Glutamatergic neuron (in vitro differentiated cells): ENCODE measurements at places on chromosomes 11 and 22.

DNA sequence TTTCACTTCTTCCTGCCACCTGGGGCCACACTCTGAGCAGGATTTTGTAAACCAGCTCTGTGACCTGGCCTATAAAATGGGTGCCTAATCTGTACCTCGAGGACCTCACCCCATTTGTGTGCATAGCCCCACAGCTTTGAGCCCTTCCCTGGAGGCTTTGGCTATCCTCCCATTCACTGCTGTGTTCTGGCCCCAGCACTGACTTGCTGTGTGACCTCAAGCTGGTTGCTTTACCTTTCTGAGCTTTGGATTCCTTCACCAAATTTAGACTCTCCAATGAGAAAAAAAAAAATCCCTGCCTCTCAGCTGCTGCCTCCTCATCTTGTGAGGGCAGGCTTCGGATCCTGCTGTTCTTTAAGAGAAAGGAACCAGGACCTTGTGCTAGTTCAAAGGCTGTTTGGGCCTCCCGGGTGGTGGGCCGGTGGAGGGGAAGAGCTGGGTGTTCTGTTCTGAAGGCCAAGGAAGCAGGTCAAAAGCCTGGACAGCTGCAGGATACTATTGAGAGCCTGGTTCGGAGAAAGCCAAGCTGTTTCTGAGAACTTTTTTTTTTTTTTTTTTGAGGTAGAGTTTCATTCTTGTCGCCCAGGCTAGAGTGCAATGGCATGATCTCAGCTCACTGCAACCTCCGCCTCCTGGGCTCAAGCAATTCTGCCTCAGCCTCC is 1.1 kb upstream of the PYGM start:
- no peak for DNase-seq

DNA sequence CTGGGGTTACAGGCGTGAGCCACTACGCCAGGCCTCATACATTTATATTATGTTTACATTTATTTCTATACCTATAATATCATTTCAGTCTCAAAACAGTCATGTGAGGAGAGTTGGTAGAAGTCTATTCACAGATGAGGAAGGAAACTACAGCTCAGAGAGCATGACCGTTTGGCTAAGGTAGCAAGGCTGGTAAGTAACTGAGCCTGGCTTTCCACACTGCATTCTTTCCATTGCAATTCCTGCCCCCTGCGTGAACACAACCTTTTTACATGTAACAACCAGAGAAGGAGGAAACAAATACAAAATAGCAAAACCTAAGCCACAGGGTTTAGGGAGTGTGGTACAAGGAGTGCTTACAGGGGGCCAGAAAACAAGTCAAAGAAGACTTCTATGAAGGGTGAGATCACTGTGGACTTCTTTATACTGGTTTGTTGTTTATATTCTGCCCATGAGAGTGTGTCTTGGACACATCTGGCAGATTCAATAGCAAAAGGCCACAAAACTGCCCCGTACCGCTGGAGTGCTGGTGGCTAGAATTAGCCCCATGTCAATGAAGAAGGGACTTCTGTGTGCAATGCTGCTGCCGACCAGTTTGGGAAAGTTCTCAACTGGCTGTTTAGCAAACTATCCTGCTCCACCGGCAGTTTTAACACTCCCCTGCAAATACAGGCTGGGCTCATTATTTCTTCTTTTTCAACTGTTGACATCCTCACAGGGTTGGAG is 19.0 kb downstream of the MICAL3 start:
- no peak for DNase-seq

DNA sequence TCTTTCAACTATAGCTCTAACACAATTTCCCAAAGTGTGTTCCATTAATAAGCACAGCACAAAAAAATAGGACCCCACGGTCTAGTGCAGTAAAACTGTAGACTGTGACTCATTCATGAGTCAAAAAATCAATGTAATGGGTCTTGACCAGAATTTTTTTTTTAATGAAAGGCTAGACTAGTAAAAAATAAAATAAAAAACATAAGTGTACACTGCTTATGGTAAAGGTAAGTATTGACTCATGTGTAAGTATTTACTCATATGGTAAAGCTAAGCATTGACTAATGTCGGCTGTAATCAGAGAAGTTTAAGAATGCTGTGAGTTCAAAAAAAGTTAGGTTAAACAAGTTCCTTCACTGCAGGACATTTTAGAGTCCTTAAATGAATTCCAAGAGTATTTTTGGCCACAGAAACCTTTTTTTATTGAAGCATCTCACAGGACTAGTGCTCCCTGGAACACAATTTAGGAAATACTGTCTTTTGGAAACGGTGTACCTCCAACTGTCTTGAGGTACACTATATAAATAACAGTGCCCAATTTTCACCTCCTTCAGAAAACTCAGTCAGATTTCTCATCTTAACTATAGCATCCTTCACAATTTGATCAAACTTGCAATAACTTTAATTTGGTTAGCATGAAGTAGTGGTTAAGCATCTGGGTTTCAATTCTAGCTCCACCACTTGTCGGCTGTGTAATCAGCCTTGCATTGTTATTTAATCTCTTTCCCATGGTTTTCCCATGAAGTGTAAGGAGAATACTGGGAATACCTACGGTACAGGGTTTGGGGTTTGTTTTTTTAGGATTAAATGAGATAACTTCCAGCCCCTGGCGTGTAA is 2.1 kb downstream of the CCDC73 start:
- no peak for DNase-seq

DNA sequence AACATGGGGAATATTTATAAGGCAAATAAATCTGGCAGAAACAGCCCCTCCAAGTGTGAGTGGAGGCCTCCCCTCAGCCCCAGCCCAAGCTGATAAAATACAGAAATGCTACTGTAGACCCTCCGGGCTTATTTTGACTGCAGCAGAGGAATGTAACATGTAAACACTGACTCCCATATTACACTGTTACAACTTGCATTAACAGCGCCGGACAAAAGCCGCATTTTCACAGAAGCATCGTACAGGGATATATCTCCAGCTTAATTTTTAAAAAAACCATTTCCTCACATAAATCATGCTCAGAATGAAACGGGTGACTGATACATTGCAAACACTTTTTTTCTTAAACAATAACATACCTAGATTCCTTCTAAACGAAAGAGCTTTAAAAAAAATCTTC is 36.6 kb upstream of the COMT start:
- DNase-seq, result no peak

GRCh38 chr11:82012276-82012675 is 721.4 kb downstream of the FAM181B start:
- DNase-seq, result no peak

DNA sequence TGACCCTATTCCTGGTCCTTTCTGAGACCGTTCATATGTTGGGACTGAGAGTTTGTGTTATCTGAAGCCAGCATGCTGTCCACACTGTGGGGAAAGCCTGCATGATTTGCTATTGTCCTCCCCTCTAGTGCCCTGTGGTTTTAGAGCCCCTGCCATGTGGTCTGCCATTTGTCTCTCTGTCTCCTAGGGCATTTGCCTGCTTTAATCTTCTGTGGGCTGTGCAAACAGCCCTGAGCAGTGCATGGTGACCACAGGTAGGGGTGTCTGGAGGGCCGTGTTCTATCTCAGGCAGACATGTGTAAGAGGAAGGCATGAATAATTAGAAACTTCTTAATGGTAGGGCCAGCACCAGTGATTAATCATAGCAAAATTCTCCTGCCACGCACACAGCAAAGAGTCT is 23.0 kb downstream of the AMPD3 start:
- DNase-seq, result no peak

GRCh38 chr11:71086687-71087258 is 165.6 kb downstream of the SHANK2 start:
- peak; percentile 72 for DNase-seq

DNA sequence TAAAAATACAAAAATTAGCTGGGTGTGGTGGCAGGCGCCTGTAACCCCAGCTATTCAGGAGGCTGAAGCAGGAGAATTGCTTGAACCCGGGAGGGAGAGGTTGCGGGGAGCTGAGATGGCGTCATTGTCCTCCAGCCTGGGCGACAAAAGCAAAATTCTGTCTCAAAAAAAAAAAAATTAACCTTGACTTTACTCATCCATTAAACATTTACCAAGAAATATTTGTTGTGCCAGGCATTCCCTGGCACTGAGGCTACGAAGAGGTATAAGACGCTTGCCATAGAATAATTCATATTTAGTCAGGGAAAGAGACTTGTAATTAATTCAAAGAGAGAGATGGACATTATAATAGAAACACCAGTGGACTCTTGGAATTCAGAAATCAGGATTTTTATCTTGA is 13.2 kb upstream of the PAFAH1B2 start:
- no peak for DNase-seq

DNA sequence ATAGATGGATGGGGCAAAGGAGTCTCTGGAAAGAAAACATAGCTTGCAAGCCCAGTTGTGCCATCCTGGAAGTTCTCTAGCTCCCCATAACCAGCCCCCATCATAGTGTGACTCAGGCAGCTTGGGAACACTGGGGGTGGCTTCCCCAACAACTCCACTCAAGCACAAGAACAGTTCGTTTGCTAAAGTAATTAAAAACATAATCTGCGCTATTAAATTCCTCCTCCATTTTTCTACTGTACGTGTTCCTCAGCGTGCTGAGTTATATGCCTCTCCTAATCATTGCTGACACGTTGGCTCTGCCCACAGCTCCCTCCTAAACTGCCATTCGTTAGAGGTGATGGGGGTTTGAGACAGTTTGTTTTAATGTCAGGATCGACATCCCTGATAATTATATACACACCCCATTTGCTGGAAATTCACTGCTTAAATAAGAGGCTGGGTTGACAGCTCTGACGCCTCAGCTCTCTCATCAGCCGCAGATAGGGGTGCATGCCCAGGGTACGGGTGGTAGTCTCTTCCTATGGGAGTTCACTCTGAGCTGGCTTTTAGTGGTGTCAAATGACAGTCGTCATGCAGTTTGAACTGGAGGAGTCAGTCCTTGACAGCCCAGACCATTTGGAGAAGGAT is 59.5 kb upstream of the SEZ6L start:
- DNase-seq, result no peak

DNA sequence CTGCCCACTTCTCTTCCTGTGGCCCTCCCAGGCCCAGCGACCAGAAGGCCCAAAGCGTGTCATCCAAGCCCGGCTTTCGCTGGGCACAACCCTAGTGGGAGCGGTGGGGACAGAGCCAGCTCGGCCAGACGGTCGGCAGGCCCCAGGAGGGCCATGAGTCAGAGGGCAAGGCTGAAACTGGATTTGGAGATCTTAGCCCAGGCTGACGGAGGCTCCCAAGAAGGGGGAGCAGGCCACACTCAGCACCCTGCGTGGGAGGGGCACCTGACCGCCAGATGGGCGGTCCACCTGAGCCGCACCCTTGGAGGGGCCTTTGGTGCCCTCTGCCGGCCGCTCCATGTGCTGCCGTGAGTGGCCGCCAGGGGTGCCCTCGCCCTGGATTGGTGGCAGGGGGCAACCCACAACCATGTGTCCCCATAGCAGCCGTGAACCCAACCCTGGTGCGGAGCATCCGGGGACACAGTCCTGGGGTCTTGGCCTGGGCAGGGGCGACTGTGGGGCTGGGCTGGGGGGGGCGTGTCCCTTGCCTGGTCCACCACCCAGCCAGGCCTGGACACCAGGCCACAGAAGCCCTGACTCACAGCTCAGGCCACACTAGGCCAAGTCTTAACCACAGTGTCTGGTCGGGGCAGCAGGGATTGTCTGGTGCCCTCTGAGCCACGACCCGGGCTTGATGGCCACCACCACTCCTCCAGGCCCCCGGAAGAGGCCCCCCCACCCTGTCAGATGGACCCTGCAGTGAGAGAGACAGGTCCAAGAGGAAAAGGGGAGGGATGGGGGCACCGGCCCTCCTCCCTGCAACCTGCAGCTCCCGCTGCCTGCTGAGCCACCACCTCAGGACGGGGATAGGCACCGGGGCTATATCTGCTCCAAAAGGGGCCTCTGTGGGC is 19.2 kb upstream of the TALDO1 start:
- peak; percentile 83 for DNase-seq

DNA sequence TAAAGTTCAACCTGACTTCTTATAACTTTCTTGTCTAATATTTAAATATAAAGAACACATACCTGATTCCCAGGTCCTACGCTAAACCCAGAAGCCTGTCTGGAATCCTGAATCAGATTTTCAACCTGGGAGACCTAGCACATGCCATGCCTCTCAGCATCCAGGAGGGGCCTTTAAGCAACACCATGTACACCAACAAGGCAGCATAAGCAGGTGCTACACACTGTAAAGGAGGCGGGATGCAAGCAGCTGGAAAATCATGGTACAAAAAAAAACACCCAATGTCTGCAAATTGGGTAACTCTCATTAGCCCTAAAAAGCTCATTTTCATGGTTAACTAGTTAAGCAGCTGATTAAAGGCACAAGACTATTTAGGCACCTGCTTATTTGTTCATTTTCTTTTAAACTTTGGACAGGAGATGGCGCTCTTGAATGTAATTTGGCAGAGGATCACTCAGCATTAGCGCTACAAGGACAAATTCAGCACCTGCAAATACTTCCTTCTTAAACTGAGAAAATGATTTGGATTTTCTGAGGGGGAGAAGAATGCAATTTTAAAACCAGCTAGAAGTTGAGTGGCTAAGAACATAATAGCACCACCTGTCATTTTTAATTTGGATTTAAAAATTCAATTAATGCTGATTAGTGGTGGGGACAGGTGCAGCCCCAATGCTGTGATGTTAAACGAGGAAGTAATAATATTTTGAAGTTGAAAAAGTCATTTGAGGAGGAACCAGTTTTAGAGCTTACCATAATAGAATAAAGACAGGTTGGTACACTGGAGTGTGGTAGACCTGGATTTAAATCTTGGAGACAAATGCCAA is 104.0 kb downstream of the FAR1 start:
- DNase-seq, result no peak

- DNase-seq, result peak; percentile 71
Observed at GRCh38 chr22:22692707-22693530, 48.5 kb downstream of the GGTLC2 start.

DNA sequence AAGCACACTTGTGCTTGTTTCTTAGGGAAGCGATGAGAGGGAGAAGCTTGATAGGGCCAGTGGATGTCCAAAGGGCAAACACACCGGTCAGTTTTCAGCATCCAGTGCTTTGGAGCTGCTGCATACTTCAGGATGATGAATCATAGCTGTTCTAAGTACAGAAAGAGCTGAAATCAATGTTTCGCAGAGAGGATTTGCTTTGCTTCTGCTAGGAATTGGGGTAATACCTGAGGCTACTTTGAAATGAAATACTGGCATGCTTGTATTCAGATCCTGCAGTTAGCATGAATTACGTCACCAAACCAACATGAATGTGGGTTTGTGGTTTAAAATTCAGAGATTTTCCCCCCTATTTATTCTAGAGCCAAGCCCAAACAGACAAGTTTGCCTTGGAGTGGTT is 41.7 kb upstream of the SC5D start:
- no peak for DNase-seq
